ENCODE measurements at places on chromosomes 7 and 10.
A peak's percentile ranks its signal among the peaks of the same experiment; 100 is the strongest.

DNA sequence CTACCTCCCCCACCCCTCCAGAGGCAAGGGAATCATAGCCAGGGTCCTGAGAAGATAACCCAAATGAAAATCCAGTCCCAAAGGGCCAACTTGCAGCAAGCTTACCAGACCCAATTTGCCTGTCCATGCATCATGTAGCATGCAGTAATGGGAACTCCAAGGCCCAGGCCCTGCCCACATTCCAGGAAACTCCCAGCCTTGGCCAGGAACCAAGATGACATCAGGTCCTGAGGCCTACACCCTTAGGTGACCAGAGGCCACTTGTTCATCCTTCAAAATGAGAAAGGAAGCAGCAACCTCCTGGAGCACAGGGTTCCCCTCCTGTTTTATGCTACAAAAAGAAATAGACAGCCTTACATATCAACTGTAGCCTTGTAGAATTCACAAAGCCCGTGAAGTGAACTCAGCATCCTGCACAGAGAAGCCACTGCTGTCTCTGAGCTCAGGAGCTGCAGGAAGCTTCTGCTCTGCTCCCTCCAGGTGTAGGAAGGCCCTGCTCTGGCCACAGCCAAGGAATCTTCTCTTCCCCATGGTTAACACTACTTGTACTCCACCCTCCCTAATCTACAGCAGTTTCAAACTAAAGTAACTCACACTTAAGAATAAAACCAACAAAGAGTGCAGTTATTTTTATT lies 30.3 kb upstream of the GRB10 start:
- no peak for DNase-seq

- no peak for DNase-seq
Observed at GRCh38 chr7:106377847-106378361, 93.1 kb upstream of the NAMPT start.

- no peak for DNase-seq
Observed at GRCh38 chr10:63376560-63377304, 89.0 kb downstream of the JMJD1C start.

DNA sequence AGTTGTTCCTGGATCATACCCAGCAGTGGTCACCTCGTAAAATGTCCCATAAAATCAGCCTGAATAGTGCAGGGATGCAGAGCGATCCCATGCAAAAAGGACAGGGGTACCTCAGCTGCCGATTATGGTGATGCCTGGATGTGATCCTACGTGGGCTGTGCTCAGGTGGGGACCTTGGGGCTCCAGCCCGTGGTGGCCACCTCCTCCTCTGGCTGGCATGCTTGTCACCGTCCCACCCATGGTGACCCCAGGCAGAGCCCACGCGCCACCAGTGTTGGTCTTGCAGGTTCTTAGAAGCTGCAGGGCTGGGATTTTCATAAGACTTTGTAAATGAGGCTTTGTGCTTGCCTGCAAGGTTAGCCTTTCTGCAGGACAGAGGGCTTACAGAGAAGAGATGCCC lies 97.2 kb downstream of the GLRX3 start:
- no peak for DNase-seq

GRCh38 chr7:116713918-116714317 lies 41.9 kb downstream of the MET start:
- DNase-seq = no peak

GRCh38 chr7:70313271-70313670 lies 715.0 kb downstream of the AUTS2 start:
- no peak for DNase-seq

GRCh38 chr7:40299097-40299496 lies 164.3 kb downstream of the SUGCT start:
- DNase-seq = peak; percentile 68

DNA sequence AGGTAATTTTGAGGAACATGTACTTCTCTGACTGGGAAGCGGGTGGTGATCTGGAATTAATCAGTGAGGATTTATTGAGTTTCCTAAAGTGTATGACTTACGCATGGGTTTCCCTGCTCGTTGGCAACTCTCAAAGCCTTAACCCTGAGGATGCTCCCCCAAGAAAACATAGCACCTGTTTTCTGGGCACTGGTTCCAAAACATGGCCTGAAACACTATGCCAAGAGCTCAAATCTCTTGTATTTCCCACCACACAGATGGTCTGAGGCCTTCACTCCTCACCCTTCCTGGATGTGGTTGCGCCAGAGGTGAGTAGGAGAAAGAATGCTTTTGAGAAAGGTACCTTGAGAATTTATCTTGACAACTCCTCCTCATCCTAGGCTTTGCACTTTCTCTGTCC lies 250.4 kb downstream of the FZD1 start:
- no peak for DNase-seq
